ENCODE measurements at places on chromosomes 7 and 10.

GRCh38 chr7:108611268-108611667 lies 41.6 kb downstream of the DNAJB9 start:
- no peak for DNase-seq

GRCh38 chr7:75987805-75988567 lies 6.4 kb downstream of the TMEM120A start:
- no peak for DNase-seq

- DNase-seq: no peak
Measured at GRCh38 chr10:52578871-52579405, 193.6 kb downstream of the MBL2 start.

DNA sequence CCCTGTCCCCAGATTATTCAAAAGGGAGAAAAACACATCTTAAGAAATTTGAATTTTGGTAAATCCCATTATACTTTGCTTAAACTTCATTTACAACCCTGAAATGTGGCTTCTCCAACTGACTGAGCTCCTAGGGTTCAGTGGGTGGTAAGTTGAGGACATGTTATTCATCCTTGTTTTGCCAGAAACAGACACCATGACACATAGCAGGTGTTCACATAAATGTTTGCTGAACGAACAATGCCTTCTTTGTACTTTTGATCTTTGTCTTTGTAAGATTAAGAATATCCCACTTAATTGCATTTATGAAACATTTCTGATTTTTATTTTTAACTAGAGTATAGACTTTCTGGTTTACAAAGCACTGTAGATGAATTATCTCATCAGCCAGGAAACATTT lies 209.7 kb downstream of the GPAM start:
- DNase-seq: no peak

- DNase-seq: no peak
Measured at GRCh38 chr7:131781-132482, 60.4 kb upstream of the FAM20C start.

GRCh38 chr7:64999165-65000004 lies 7.1 kb downstream of the ERV3-1 start:
- peak; percentile 1 for DNase-seq

DNA sequence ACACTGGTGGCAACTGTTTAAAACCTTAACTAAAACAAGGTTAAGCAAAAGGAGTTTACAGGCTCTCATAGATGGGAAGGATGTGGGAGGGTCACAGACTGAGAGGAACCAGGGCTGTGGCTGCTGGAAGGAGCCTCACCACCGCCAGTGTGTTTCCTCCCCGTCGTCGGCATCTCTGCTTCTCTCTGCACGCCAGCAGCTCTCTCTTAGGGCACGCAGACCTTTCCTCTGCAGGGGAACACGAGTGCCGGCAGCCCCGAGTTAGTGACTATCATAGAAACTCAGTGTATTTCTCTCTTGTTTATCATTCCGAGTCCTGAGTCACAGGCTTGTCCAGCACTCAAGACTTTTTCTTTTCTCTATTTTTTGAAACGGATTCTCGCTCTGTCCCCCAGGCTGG lies 8.1 kb upstream of the SH2D4B start:
- DNase-seq: peak; percentile 50

- DNase-seq: no peak
Measured at GRCh38 chr7:22318376-22318775, 38.6 kb downstream of the RAPGEF5 start.

DNA sequence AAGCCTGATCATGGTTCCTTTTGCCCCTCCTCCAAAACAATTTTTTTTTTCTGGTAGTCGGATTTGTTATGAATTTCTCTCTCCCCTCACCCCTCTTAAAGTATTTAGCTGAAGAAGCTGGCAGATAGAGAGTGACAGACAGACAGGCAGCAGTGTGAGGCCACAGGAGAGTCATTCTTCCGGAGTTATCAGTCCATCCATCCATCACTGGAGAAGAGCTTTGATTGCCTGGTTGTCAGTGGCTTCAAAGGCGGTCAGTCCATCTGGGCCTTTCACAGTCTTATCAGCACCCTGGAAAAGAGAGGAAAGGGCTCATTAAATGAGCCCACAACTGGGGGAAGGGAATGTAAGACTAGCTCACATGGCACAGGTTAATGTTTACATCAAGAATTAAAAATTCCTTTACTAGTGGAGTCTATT lies 47.4 kb downstream of the MTPN start:
- no peak for DNase-seq

- no peak for DNase-seq
Measured at GRCh38 chr10:123781956-123782500, 109.6 kb downstream of the CPXM2 start.

DNA sequence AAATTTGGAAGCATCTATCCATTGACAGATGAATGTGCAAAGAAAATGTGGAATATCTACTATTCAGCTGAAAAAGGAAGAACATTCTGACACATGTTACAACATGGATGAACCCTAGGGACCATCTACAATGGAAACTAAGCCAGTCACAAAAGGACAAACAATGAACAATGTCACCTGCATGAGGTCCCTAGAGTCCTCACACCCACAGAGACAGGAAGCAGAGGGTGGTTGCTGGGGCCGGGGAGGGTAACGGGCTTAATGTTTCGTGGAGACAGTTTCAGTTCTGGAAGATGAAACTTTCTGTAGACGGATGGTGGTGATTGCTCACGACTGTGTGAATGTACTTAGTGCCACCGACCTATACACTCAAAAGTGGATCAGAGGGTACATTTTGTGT lies 282.9 kb downstream of the ADARB2 start:
- DNase-seq: no peak

DNA sequence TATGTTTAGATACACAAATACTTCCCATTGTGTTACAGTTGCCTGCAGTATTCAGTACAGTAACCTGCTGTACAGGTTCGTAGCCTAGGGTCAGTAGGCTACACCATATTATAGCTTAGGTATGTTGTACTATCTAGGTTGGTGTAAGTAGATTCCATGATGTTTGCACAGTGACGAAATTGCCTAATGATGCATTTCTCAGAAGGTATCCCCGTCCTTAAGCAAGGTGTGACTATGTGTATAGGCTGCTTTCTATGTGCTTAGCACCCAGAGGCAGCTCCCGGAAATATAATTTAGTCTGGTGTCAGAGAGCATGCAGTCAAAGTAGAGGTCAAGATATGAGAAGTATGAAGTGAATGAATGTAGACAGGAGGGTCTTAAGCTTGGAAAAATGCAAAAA lies 9.8 kb downstream of the MAPK8 start:
- DNase-seq: no peak

DNA sequence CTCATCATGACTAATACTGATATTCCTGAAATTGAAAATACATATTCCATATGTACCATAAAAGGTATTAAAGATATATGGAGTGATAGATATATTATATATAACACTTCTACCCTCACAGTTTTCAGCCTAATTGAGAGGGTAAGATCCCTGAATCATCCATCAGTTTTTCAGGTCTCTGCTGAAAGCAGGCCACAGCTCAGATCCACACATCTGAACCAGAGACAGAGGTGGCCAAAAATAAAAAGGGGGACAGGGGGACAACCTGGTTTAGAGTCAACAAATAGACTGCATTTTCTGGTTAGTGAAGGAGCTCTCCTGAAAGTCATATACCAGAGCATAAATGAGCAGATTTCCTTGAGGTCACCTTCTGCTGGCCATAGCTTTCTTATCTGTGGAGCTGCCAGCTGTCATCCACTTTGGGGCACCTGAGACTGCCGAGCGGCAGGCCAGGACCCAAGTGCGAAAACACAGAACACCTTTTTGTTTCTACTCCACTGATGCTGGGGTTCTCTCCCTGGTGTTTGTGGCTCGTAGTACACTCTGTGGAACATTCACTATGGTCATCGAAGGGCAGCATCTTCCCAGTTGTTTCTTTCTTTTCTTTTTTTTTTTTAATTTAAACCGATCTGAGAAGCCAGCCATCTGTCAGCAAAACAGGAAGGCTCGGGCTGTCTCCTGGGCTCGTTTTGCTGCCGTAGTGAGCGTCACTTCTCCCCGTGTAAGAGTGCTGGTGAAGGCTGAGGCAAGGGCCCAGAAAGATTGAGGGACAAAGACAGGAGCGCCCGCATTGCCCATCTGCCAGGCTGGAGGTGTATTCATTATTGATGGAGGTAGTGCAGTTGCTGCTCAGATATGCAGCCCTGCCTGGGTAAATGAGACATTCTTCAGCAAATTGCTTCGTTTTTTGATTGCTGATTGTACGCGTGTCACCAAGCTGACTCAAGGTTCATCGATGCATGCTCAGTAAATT lies 13.5 kb downstream of the IKZF1 start:
- DNase-seq: peak; percentile 55

- DNase-seq: no peak
Measured at GRCh38 chr10:3096149-3096548, 28.8 kb downstream of the PFKP start.

DNA sequence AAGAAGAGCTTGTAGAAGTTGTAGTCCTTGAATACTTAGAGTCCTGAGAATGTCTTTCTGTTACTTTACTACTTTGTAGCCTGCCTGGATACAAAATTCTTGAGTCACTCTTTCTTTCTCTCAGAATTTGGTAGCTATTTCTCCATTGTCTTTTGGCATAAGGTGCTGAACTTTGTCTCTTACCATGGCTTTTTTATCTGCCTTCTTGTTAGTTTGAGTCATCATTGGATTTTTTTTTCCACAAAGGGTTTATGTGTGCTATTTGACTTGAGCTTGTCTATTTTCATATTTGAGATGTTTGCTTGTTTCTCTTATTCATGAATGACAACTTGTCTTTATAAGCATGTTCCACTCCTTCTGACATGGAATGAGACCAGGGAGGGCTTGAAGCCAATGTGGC lies 74.5 kb upstream of the EXOC6 start:
- DNase-seq: no peak

GRCh38 chr10:89591796-89592271 lies 53.2 kb downstream of the PANK1 start:
- DNase-seq: no peak

DNA sequence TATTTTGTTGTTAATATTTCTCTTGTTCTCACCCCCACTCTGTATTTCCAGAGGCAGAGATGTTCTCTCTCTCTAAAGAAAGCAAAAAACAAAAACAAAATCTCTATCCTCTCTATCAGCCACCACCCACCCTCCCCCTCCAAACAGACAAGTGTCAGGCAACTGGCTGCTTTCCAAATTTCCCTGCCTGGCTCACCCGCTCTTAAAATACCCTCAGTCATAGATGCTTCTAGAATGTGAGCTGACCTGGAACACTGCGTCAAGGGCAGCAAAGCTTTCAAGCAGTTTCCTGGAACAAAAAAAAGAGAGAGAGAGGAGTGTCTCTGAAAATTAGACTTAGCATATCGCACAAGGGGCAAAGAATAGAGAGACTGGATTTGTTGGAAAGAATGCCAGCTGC lies 341.0 kb upstream of the ZMIZ1 start:
- no peak for DNase-seq

- no peak for DNase-seq
Measured at GRCh38 chr10:88411772-88412349, 171.3 kb downstream of the RNLS start.

DNA sequence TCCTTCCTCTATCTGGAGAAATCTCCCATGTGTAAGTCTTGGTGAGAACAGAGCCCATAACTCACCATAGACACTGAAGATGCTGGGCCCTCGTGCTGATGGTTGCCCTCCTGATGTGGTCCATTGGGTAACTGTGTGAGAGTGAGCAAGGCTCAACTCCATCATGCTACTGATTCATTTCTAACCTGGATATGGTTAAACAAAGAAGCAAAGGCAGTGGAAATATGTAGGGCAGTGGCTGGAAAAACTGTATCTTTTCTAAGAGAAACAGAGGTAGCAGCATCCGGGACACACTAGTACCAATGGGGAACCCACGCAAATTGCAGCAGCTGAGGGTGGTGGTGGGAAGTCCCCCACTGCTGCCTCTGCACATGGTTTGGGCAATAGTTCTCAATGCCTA lies 221.7 kb downstream of the KLF6 start:
- DNase-seq: no peak

- DNase-seq: peak; percentile 71
Measured at GRCh38 chr7:3120513-3120912, 76.8 kb upstream of the CARD11 start.

DNA sequence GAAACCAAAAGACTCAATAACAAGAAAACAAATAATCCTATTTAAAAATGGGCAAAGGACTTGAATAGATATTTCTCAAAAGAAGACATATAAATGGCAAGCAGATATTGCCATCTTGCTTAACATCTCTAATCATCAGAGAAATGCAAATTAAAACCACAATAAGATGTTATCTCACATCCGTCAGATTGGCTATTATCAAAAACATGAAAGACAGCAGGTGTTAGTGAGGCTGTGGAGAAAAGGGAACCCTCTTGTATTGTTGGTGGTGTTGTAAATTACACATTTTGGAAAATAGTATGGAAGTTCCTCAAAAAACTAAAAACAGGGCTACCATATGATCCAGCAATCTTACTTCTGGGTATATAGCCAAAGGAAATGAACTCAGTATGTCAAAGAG lies 25.7 kb downstream of the OPALIN start:
- peak; percentile 29 for DNase-seq

GRCh38 chr7:103114576-103115008 lies 34.3 kb downstream of the NAPEPLD start:
- DNase-seq: no peak

DNA sequence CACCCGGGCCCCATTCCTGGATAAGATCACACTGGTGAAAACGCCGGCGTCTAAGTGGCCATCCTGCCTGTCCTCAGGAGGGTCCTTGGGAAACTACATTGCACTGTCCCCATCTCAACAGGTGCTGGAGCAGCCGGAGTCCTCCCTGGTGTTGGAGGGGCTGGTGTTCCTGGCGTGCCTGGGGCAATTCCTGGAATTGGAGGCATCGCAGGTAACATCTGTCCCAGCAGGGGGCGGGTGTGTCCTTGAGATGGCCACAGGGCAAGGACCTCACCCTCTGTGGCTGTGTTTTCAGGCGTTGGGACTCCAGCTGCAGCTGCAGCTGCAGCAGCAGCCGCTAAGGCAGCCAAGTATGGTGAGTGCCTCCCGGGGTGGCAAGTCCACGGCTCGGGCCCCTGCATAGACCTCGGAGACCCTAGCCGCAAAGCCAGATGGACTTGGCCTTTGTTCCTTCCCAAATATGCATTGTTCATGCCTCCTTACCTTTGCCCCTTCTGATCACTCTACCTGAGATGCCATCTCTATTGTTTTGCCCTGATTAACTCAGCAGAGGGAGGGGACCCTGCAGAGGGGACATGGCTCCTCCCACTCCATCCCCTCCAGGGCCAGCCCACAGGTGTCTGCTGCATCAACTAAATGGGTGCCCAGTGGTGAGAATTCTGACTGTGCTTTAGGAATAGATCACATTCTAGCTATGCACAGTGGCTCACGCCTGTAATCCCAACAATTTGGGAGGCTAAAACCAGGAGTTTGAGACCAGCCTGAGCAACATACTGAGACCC lies 23.8 kb downstream of the ELN start:
- no peak for DNase-seq

- peak; percentile 70 for DNase-seq
Measured at GRCh38 chr10:33010132-33011037, 52.4 kb upstream of the ITGB1 start.
